ENCODE measurements at places on chromosomes 4 and X.

GRCh38 chrX:111928456-111928855, 52.5 kb downstream of the TRPC5OS start:
- DNase-seq = no peak

GRCh38 chr4:6493658-6494304, 21.4 kb upstream of the PPP2R2C start:
- peak; percentile 10 for DNase-seq

DNA sequence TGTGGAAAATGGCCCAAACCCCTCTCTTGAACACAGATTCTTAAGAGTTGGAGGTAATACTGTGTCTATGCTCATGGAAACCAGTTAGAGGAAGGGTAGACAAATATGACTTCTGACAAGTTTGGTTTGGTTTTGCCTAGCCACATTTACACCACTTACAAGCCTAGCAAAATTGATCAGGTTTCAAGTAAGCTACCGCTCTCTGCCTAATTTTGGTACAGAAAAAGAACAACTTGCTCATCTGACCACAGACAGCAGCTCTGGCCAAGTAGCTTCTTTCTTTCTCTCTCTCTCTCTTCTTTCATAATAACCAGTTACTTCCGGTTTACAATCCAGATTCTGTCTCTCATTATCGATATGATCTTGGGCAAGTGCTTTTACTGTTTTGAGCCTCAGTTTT, 260.0 kb downstream of the GLUD2 start:
- peak; percentile 5 for DNase-seq

- no peak for DNase-seq
These were observed 80.0 kb upstream of the AFAP1 start for GRCh38 chr4:8019396-8020365.

DNA sequence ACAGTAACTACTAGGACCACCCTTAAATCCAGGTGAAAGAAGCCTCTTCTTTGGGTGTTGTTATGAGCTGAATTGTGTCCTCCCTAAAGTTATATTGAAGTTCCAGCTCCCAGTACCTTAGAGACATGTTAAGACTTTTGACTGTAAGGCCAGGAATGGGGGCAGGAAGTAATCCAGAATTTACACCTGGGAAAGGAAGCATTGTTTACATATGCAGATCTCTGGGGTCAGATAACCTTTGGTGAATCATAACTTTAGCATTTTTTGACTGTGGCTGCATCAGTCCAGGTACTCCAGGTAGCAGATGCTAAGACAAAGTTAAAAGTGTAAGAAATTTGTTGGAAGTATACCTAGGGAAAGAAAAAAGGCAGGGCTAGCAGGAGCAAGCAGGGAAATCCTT, 104.9 kb upstream of the CENPE start:
- no peak for DNase-seq

- DNase-seq = peak; percentile 61
These were observed 16.0 kb downstream of the PRDM8 start for GRCh38 chr4:80213117-80213815.

GRCh38 chr4:22695917-22696316, 3.2 kb downstream of the GBA3 start:
- no peak for DNase-seq

DNA sequence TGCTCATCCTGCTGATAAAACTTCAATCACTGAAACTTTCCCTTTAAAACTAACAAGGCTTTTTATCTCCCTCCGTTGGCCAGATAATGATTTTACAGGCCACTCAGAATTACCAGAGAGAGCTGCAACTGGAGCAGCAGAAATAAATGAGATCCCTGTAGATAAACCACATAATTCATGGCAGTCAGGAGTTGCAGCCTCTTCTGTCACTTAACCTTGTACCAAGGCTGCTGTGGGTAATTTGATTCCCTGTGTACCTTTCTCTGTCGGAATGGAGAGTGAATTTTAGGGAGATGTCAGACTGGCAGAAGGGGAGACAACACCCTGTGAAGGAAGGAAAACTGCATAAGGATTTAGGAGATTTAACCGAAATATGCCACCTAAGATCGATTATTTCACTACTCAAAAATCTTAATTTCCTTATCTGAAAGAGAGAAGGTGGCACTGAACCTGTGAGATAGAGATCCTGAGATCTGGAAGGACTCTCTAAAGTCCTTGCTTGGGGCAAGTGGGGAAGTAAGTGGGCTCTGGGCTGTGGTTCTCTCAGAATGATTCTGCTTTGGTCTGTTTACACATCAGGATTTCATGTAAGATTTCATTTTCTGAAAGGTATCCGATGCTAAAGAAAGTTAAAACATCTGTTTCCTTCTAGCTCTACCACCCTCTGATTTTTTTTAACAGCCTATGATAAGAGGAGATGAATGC, 14.3 kb upstream of the TSPAN5 start:
- no peak for DNase-seq

DNA sequence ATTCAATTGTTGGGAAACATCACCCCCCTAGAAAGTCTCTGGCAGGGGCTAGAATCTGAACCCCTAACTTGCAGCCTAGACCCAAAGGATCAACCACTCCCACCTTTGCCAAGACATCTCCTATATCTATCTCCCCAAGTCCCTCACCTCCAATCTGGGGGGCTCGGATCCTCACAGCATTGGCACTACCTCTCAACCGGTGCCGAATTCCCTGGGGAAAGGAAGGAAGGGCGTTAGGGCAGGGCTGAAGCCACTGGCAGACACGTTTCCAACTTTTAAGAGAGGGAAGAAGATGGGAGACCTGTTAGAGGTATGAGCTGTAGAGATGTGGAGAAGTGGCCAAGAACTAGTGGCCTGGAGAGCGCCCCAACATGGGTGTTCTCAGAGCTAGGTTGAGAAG, 2.7 kb downstream of the TIMM17B start:
- DNase-seq = no peak
